ENCODE measurements at places on chromosomes 4 and X.

DNA sequence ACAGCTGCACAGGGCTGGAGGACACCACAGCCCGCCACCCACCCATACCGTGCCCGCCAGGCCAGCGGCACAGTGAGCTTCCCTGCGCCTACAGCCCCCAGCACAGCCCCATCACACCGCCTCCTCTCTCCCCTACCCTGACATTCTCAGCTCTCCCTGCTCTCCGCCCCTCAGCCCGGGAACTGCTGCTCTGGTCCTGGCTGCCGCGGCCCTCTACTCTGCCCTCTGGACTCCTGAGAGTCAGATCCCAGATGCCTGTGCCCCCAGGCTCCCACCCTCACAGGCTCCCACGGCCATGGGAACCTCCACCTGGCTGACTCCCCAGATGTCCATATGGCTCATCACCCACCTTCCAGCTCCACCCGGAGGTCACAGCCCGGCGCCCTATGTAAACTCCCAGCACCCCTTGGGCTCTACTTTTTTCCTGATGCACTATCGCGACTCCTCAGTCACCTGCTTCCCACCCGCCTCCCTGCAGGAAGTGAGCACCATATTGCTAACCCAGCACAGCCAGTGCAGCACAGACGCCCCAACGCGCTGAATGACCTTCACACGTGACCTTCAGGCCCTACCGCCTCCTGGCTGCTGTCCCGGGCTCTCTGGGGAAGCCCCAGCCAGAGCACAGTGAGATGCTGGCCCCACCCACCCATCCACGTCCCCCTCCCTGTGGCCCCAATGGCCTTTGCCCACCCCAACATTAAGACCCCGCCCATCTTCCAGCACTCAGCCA lies 23.0 kb downstream of the FAM53A start:
- no peak for DNase-seq

DNA sequence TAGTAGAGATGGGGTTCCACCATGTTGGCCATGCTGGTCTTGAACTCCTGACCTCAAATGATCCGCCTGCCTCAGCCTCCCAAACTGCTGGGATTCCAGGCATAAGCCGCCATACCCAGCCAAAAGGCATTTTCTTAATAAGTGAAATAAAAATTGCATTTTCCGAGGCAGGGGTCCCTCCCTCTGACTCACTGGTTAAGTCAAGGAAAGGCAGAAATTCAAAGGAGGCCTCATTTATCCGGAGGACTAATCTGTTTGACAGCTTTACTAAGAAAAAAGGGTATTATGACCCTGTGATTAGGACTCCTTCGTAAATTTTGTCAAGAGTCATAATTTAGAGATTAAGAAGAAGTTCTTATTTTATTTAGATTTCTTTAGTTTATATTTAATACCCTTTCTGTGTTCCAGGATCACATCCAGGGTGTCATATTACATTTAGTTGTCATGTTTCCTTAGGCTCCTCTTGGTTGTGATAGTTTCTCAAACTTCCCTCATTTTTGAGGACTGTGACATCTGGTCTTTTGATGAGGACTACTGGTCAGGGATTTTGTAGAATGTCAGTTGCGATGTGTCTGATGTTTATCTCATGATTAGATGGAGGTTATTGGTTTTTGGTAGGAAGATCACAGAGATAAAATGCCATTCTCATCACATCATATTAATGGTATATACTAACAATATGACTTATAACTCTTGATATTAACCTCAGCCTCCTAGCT lies 753.7 kb upstream of the AMOT start:
- DNase-seq = no peak

DNA sequence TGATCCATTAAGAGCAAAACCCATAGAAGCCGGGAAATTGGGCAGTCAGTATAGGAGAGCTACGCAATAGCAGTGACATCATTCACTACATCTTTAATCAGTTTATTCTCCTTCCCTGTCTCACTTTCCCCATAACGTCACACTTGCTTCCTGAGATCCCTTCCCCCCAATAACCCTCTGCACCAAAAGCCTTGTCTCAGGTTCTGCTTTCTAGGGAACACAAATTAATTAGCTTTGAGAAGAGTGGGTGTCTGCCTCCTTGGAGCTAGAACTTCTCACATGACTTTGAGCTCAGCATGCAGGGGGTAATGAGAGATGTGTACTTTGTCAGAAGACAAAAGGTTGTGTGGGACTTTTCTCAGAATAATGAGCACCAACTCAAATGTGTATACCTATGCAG lies 128.3 kb upstream of the MAOA start:
- peak; percentile 20 for DNase-seq

DNA sequence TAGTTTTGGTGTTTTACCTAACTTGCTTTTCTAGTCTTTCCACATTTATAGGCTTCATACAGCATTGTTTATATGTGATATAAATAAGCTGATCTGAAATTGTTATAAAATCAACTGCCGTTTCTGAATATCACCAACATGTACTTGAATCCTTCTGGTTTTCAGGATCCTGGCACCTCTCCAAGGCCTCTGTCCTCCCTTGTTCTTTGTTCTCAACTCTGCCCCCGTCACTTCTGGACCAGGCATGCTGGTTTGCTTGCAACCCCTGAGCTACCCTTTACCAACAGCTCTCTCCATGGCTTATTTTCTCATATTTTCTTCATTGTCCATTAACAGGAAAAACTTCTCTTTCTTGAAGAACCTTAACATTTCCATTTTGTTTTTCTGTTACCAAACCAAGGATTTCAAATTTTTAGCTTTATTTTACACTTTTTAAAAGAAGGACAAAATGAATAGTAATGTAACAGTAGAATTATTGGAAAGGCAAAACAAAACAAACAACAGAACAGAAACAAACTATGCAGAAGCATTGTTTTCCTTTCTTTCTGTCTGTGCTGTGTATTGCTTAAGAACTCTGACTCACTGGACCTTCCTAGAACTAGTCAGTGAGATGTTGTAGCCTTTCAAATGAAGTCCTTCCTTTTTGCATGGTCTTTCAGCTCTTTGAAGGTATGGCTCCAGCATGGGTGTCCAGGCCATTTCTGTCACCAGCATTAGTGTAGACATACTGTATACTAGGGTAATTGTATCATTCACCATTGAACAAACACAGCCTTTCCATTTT lies 44.8 kb downstream of the BANK1 start:
- DNase-seq = peak; percentile 77

DNA sequence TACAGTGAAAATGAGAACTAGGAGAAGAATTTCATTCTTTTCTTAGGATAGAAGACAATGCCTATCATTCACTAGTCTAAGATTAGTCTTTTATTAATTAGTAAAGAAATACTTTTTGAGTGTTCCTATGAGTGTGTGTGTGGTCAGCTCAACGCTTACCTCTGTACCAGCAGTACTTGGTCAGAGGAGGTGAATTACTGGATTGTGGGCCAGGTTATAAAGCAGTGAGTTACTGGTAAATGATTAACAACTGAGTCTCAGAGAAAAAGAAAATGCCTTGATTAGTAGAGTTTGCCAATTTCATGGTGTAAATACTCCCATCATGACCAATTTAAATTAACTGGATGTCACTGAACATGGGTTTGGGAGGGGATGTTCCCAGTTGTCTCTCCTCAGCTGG lies 444.6 kb downstream of the STIM2 start:
- DNase-seq = no peak

Measured in suppressor macrophage treated with lipopolysaccharide for 1 hour (primary cell).